ENCODE measurements at places on chromosomes 3 and 15. TPM values are rescaled to one million over a fixed set of nuclear protein-coding genes. Genes with fewer than 3 reads are reported as not detected.
A peak's percentile ranks its signal among the peaks of the same experiment; 100 is the strongest.

DNA sequence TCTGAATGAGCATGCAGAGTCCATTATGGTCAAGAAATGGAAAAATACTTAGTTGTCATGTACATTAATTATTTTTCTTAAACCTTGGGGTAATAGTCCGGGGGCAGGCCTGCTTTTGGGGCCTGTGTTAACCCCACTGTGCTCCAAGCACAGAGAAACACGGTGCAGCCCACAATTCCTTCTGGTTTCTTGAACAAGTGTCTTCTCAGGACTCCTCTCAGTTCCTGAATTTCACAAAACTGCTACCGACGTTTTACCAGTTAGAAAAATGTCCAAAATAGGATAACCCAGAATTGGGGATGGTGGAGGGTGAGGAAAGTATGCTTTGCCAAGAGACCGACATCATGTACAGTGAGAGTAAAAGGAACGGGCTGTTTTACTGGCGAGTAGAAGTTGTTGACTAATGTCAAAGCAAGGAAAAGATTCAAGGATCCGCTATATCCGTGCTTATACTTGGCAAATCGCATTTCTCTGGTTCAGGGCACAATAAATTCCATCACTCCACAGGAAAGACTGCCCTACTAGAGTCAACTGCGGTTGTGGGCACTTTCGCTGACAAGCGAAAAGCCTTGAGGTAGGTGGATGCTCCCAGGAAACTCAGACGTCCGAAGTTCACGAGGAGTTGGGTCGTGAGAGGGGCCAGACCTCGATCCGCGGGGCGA, 495 bp upstream of the NXPE3 start:
- no peaks in the 10 kb centered on the region for H3K36me3 ChIP-seq
- peak overlapping the region; percentile 72 for H3K4me3 ChIP-seq
- no peaks in the 10 kb centered on the region for H3K27me3 ChIP-seq
- H3K4me1 ChIP-seq: peaks cover 24% of the 10 kb centered on the region
- no peak for DNase-seq
- peak overlapping the region; percentile 80 for H3K27ac ChIP-seq

The CTXN2 gene
- total RNA-seq: not detected

The NPAP1 gene
- not detected for total RNA-seq

The HACL1 gene
- total RNA-seq: 8.1 TPM

- no peaks in the 10 kb centered on the region for H3K36me3 ChIP-seq
- H3K4me3 ChIP-seq: no peak overlapping the region
- H3K4me1 ChIP-seq: peaks cover 27% of the 10 kb centered on the region
- H3K27ac ChIP-seq: peak overlapping the region; percentile 64
- H3K27me3 ChIP-seq: no peaks in the 10 kb centered on the region
Measured at GRCh38 chr3:73719413-73719851, 94.7 kb upstream of the PDZRN3 start.

GRCh38 chr3:167969548-167969947, 126.2 kb downstream of the GOLIM4 start:
- no peaks in the 10 kb centered on the region for H3K36me3 ChIP-seq
- no peak overlapping the region for H3K4me3 ChIP-seq
- no peaks in the 10 kb centered on the region for H3K4me1 ChIP-seq
- no peaks in the 10 kb centered on the region for H3K27me3 ChIP-seq
- H3K27ac ChIP-seq: no peak overlapping the region

The ITIH4 gene
- total RNA-seq: 5.9 TPM

The ERICH6 gene
- total RNA-seq: not detected

DNA sequence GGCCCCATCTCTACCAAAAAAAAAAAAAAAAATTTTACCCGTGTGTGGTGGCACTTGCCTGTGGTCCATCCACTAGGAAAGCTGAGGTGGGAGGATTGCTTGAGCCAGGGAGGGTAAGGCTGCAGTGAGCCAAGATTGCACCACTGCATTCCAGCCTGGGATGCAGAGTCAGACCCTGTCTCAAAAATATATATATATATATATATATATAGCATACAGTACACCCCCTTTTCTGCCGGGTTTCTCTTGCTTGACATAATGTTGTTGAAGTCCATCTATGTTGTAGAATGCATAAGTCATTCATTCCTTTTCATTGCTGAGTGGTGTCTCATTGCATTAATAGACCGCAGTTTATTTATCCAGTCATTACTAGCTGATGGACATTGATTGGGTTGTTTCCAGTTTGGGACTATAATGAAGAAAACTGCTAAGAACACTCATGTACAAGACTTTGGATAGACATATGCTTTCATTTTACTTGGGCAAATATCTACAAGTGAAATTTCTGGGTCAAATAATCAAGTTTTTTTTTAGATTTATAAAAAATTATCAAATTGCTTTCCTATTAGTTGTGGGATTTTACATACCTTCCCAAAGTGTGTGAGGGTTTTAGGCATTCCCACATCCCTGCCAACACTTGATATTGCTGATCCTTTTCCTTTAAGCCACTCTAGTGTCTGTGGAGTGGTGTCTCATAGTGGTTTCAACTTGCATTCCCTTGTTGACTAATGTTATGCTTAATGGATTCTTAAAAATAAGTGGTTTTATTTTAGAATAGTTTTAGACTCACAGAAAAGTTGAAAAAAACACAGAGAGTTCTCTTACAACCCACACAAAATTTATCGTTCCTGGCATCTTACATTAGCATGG, 2.1 kb upstream of the PRR20G start:
- H3K27ac ChIP-seq: no peak overlapping the region
- no peaks in the 10 kb centered on the region for H3K27me3 ChIP-seq
- H3K36me3 ChIP-seq: no peaks in the 10 kb centered on the region
- no peaks in the 10 kb centered on the region for H3K4me1 ChIP-seq

DNA sequence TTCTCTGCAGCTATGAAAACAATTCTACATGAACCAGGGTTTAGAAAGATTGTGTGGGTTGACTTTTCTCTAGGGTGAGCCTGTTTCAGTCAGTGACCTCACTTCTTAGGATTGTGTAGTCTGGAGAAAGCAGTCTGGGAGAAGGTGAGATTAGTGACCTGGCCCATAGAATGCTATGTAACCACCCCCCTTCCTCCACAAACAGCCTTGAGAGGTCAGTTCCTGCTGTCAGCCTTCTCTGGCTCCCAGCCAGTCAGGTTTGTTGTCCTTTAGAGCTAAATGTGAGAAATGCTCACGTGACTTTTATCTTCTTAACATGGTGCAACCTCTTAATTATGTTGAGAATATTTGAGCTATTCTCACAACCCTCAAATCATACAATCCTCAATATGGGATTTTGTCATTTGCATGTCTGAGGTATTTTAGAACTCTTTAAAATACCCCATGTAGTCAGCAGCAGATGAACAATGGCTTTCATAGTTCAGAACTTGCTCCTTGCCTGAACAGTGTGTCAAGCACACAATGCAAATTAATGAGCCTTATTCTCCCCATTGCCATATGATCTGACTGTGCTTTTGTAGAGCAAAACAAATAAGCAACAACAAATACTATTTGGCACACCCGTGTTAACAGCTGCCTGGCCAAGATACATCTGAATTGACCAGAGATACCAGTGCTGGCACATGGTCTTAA, 311.6 kb downstream of the CNTN6 start:
- H3K27me3 ChIP-seq: no peaks in the 10 kb centered on the region
- no peaks in the 10 kb centered on the region for H3K36me3 ChIP-seq
- no peak for DNase-seq
- no peak overlapping the region for H3K4me3 ChIP-seq

- DNase-seq: no peak
- H3K27ac ChIP-seq: no peak overlapping the region
- H3K27me3 ChIP-seq: no peaks in the 10 kb centered on the region
- peaks cover 9% of the 10 kb centered on the region for H3K4me1 ChIP-seq
- no peaks in the 10 kb centered on the region for H3K36me3 ChIP-seq
- no peak overlapping the region for H3K4me3 ChIP-seq
Measured at GRCh38 chr15:38886315-38887163, 321.9 kb upstream of the RASGRP1 start.

- H3K4me3 ChIP-seq: no peak overlapping the region
- no peak overlapping the region for H3K27ac ChIP-seq
- no peaks in the 10 kb centered on the region for H3K27me3 ChIP-seq
- H3K4me1 ChIP-seq: peaks cover 4% of the 10 kb centered on the region
- no peak for DNase-seq
- H3K36me3 ChIP-seq: no peaks in the 10 kb centered on the region
Measured at GRCh38 chr3:50279255-50280016, 549 bp downstream of the LSMEM2 start.

DNA sequence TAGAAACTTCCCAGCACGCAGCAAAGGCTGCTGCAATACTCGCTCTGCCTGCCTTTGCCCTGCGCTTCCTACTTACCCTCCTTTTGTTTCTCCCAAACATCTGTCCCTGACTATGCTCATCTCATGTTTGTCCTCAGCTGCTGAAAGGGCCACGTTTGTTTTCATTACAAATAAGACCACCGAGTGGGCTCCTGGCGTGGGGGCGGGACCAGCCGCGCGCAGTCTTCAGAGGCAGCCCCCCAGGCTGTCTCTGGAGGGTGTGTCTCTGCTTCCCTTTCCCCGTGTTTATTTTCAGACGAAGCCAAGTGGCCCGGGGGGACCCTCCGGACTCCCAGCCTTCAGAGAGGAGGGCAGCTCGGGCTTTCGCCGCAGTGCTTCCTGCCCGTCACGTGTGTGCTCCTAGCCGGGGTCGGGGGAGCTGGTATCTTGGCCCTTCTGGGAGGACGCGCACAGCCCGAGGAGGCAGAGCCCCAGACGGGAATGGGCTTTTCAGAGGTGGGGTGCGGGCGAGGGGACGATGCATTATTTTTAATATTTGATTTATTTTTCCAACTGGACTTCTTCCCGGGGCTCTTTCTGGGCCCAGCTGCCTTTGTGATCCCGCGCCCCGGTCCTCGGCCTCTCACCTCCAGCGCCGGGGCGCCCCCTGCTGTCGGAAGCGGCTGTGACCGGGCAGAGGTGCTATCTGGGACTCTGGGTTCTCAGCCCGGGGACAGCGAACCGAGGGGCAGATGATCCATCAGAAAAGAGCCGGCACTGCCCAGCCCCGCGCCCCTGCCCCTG, 70.0 kb upstream of the CGNL1 start:
- H3K4me1 ChIP-seq: peaks cover 18% of the 10 kb centered on the region
- H3K4me3 ChIP-seq: peak overlapping the region; percentile 47
- H3K27me3 ChIP-seq: no peaks in the 10 kb centered on the region
- no peaks in the 10 kb centered on the region for H3K36me3 ChIP-seq

The RPLP1 gene
- total RNA-seq: 1,258 TPM

The DNAH1 gene
- total RNA-seq: 12.3 TPM

GRCh38 chr3:30169487-30169886, 436.9 kb upstream of the TGFBR2 start:
- no peaks in the 10 kb centered on the region for H3K27me3 ChIP-seq
- H3K36me3 ChIP-seq: no peaks in the 10 kb centered on the region
- no peak for DNase-seq
- no peak overlapping the region for H3K4me3 ChIP-seq
- no peaks in the 10 kb centered on the region for H3K4me1 ChIP-seq

GRCh38 chr3:158683230-158683962, 10.9 kb upstream of the LXN start:
- no peak overlapping the region for H3K27ac ChIP-seq
- H3K4me1 ChIP-seq: no peaks in the 10 kb centered on the region
- H3K27me3 ChIP-seq: no peaks in the 10 kb centered on the region
- H3K4me3 ChIP-seq: no peak overlapping the region
- H3K36me3 ChIP-seq: peaks cover 14% of the 10 kb centered on the region
- no peak for DNase-seq

The ZPLD1 gene
- total RNA-seq: not detected

The GOLGA6A gene
- total RNA-seq: 0.25 TPM

The SCAANT1 gene
- not detected for total RNA-seq

DNA sequence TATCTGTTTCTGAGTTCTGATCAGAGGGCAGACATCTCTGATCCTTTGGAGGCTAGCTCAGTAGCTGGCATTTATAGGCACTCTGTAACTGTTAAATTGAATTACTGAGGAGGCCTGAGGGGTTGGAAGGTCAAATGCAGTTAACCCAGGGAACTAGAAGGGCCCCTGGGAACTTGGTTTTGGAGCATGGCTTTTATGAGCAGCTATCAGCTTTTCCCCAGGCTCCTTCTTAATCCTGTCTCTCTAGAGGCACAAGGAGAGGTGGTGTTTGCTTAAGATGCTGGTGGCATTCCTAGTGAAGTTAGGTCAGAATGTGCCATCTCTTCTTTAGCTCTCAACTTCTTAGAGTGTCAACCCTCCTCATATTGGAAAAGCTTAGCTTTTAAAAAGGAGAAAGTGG, 128.9 kb downstream of the LPP start:
- H3K27me3 ChIP-seq: no peaks in the 10 kb centered on the region
- H3K4me1 ChIP-seq: peaks cover 53% of the 10 kb centered on the region
- H3K36me3 ChIP-seq: no peaks in the 10 kb centered on the region
- H3K27ac ChIP-seq: peak overlapping the region; percentile 47
- no peak for DNase-seq

The BUB1B gene
- 5.6 TPM for total RNA-seq

The TYRO3 gene
- 13.3 TPM for total RNA-seq

- peaks cover 32% of the 10 kb centered on the region for H3K4me1 ChIP-seq
- no peak for DNase-seq
- no peak overlapping the region for H3K27ac ChIP-seq
- H3K27me3 ChIP-seq: no peaks in the 10 kb centered on the region
Measured at GRCh38 chr15:60964527-60964926, 264.6 kb downstream of the RORA start.

The CIDEC gene
- total RNA-seq: 51.3 TPM

The CHMP2B gene
- 28.2 TPM for total RNA-seq

GRCh38 chr3:55194376-55194775, 266.5 kb upstream of the LRTM1 start:
- H3K4me3 ChIP-seq: no peak overlapping the region
- H3K27me3 ChIP-seq: no peaks in the 10 kb centered on the region
- no peaks in the 10 kb centered on the region for H3K4me1 ChIP-seq
- no peak for DNase-seq

DNA sequence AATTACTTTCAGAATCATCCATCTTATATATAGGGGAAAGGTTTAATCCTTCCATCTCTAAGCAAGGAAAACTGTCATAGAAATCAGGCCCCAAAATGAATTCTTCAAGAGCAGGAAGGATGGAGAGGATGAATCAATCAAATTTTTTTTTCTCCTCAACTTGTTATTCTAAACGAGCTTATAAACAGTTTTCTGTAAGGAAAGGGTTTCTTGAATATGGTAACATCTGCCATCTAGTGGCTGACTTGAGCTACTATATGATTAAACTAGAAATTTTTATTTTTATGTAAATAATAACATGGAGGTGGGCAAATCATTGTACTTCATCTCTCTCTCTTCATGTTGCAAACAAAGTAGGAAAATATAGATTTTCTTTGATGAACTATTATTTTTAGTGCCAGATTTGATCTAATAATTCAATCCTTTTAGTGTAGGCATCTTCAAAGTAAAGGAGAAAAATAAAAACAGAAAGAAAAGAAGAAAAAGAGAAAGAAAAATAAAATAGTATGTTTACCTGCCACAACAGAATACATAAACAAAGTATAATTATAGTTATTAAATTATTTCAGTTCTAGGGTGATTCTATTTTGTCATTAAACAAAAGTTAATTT, 146.6 kb downstream of the SERPINI1 start:
- peaks cover under 1% of the 10 kb centered on the region for H3K4me1 ChIP-seq
- H3K36me3 ChIP-seq: no peaks in the 10 kb centered on the region
- H3K27me3 ChIP-seq: no peaks in the 10 kb centered on the region
- no peak overlapping the region for H3K27ac ChIP-seq
- H3K4me3 ChIP-seq: no peak overlapping the region

DNA sequence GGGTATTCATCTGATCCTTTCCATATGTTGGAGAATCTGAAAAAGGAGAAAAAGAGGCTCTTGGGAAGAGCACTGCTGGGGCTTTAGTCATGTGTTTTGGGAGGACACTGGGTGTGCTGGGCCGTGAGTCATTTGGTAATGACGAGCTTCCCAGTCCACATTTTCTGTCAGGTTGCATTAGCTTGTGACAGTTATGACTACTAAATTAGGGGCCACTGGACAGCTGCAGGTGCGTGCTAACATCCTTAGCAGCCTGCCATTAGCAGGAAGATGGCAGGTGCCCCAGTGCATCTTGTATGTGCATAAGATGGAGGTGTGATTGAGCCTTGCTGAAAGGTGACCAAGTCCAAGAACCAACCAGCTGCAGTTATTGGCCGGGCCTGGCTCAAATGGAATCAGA, 242.4 kb downstream of the RYR3 start:
- no peak overlapping the region for H3K27ac ChIP-seq
- H3K27me3 ChIP-seq: no peaks in the 10 kb centered on the region
- no peaks in the 10 kb centered on the region for H3K4me1 ChIP-seq
- DNase-seq: no peak
- no peaks in the 10 kb centered on the region for H3K36me3 ChIP-seq
